Smooth muscle cell of the brain vasculature (primary cell): ENCODE measurements at places on chromosomes 6 and 20.

DNA sequence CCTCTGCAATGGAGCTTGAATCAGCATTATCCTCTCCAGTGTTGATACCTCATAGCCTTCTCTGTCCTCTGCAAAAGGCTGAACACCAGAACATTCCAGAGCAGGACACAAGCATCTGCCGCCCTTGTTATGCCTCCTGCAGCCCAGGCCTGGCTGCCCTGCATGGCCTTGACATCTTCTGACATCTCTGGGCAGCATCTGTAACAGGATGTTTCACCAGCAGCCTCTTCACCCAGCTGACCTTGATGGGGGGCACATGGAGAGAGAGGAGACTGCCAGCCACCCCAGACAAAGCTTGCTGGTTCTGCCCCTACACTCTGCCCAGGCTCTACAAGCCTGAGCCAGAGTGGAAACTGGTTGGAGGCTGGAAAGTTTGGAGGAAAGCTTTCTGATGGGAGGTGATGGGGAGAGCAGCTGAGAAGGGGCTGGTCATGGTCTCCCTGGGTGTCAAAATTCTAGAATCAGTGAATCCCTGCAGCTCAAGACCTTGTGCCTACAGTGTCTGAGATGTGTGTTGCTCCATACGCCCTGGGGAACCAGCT, 145.1 kb downstream of the MRPL14 start:
- no peak for DNase-seq

- DNase-seq: no peak
Measured at GRCh38 chr6:6694825-6695624, 106.5 kb downstream of the LY86 start.

DNA sequence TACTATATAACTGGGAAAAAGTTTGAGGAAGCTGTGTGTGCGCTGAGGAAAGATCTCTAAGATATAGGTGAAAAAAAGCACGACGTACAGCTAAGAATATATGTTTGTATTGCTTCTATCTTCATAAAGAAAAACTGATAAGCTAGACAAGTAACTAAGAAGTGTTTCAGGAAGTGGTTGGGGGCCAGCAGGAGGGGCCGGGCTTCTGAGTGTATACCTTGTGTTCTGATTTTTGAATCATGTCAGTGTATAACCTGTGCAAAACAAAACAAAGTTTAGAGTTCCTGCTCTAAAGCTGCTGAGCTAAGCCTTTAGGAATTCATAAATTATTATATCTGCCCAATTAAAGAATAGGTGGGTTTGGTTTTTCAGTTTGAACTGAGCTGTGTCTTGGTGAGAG, 7.9 kb upstream of the OSER1 start:
- DNase-seq: no peak

DNA sequence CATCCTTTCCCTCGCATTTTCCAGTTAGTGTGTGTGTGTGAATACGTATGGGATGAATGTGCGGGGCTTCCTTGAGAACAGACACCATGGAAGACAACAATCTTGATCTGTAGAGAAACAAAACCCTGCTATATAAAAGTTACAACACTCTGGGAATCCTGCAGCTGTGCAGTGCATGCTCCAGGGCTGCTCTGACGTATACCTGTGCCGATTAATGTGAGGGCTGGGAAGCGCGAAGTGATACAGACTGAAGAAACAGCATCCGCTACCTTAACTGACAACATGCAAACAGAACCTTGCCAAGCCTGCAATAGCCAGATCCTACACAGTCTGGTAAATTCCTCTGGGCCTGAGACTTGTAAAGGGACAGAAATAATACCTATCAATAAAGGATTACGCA, 31.6 kb upstream of the MTRF1L start:
- DNase-seq: no peak

DNA sequence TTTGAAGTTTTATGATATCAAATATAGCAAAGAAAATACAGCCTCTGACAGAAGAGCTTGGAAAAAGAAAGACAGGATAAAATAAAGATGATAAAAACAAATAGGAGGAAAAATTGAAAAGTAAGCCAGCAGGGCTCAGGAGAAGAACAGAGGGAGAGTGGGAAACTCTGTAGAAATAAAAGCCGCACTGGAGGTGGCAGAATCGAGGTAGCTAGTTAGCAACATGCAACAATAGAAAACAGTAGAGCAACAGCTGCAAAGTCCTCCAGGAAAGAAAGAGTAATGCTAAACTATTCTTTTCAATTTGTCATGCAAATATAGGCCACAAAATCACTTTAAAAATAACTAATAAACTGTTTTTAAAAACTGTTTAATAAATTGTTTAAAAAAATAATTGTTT, 28.8 kb downstream of the HBS1L start:
- DNase-seq: no peak

GRCh38 chr20:32451682-32452461, 93.7 kb downstream of the ASXL1 start:
- DNase-seq: no peak

GRCh38 chr20:21105429-21106170, 558 bp downstream of the LINC00237 start:
- DNase-seq: no peak

DNA sequence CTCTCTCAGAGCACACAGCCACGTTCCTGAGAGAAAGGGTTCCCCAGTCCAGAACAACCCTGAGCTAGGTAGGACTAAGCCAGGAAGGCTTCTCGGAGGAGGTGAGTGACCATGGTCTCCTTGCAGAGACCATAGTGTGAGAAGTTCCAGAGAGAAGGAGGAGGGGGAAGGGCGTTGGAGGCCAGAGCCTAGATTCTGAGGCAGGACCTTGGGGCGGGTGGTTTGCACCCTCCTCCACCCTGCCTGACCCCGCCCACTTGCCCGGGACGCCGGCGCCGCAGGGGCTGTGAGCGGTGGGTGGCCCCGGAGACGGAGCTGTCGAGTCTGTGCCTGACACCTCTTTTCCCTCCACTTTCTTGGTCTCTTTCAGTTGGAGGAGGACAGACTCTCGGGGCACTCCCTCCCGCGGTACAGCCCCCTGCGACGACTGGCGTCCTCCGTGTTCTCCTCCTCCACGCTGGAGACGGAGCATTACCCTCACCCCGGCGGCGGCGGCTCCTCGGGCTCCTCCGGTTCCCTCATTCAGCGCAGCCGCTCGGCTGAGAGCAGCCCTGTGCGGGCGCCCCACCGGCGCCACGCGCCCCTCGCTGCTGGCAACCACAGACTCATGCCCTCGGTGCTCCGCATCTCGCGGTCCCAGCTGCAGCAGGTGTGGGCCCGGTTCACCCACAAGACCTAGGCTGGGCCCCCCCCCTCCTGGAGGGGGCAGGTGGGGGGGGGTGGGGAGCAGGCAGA, 26.2 kb downstream of the TTBK1 start:
- no peak for DNase-seq

- DNase-seq: no peak
Measured at GRCh38 chr6:29678114-29678513, 2.8 kb downstream of the ZFP57 start.

DNA sequence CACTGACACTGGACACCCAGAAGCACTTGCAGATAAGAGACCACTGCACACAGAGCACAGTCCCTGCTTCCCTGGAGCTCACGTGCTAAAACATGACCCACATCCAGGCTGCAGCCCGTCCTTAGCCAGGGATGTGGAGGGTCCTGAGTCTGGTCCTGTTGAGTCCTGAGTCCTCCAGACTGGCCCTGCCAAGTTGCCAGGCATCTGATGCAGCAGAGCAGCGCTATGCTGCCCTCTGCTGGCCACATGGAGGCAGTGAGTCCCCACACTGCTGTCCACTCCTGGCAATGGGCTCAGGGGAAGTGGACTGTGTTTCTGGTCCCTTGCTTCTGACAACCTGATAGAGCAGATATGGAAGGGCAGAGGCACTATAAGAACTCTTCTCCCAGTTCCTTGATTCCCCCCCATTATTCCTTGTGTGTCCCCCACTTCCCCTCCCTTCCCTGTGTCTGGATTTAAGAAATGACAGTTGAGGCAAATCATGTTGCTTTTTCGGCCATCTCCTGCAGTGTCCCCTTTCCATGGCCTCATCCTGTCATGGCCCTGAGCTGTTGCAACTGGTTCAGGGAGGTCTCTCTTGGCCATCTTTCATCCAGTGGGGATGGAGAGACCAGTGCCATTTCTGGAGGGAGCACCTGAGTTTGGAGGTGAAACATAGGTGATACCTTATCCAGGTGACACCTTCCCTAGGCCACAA, 86.0 kb downstream of the DHX35 start:
- DNase-seq: peak; percentile 47

DNA sequence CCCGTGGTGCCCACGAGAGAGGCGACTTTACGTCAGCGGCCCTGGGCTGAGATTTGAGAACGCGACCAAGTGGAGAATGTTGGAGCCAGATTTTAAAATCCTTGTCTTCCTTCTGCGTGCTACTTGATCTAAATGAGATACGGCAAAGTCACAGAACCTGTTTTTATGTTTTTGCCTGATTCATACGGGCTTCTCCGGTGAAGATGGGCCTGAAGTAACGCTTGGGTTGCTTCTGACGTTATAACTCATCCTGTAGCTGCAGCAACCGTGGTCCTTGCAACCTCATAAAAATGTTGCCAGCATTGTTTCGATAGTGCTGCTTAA, 462 bp upstream of the SLC35B3 start:
- DNase-seq: peak; percentile 1

GRCh38 chr20:11993886-11994461, 76.3 kb downstream of the BTBD3 start:
- DNase-seq: no peak

DNA sequence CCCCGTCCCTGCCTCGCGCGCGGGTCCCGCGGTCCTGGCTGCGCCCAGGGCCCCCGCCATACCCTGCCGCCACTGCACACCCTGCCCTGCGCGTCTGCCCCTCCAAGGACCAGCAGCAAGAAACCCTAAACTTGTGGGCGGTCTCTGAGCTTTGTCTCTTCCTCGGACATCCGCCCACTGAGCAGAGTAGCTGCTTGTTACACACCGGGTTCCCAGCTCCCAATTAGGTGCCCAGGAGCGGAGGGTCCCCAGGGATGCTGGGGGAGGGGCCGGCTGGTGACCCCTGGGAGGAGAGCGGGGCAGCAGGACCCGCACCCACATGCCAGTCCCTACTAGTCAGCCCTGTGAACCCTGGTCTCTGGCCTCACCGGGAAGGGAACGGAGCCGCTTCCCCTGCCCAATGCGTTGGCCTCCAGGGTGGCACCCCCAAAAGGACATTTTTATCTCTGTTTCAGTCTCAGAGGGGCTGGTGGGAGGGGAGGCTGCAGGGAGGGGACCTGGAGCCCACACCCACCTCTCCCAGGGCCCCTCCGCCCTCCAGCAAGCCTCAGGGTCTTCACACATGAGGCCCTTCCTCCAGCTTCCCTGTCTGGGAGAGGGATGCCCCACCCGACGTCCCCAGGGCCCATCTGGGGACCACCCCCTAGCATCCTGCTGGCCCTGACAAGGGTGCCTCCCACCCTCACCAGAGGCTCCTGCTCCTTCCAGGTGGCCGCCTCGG, 10.5 kb downstream of the STMN3 start:
- no peak for DNase-seq

DNA sequence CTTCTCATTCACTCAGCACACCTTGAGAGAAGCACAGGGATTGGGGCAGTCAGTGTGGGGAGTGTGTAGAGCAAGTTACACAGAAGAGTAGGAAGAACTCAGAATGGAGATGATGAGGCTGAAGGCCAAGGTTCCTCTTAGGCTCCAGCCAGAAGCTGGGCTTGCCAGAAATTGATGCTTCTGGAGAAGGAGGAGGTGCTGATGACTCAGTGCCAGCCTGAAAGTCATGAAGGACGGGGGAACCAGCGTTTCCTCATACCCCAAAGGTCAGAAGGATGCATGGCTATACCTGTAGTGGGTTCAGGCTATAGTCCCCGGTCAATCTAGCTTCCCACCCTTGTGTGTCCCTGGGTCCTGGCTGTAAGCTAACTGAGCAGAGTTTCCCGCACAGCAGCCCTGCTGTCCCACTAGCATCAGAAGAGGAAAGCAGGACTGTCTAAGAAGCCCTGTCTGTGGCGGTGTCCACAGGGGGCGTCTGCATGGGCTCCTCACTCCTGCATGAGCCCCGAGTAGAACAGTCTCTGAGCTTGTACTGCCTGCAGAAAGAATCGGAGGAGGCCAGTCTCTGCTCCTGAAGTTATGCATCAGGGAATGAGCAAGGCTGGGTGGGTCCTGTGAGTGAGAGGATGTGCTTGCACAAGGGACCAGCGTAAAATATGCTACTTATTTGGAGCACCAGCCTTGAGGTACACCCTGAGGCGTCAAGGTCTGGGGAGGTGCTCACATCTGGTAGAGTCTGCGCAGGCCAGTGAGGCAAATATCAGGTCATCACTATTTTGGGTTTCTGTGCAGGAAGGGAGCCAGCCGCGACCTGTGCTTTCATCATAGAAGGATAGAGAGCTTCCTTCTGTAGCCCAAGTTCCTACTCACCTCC, 148.5 kb downstream of the MRPL14 start:
- DNase-seq: no peak

- no peak for DNase-seq
Measured at GRCh38 chr6:163197839-163198238, 216.7 kb upstream of the QKI start.

DNA sequence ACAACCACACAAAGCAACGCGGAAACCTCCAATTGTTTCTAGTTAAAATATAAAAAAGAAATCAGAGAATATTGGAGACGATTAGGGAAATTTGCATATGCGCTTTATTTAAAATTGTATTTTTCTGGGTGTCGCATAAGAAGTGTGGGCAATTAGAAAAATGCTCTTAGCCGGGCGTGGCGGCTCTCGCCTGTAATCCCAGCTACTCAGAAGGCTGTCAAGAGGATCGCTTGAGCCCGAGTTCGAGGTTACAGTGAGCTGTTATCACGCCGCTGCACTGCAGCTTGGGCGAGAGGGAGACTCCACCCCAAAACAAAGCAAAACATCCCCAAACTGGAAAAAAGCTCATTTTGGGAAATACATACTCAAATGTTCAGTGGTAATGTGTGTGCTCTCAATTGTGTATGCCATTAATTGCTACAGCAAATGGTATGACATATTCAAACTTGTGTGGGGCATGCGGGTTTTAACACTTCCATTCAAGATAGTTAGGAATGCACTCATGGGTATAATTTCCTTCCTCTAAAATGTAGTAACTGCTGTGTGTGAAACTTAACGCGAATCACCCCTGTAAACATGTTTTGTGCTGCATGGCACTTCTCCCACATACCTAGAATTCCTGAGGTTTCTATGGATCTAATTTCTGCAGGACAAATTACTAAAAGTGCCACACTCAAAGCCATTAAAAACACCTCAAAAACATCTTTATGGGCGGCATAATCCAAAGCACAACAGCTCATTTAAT, 54.7 kb upstream of the HFE start:
- DNase-seq: no peak

DNA sequence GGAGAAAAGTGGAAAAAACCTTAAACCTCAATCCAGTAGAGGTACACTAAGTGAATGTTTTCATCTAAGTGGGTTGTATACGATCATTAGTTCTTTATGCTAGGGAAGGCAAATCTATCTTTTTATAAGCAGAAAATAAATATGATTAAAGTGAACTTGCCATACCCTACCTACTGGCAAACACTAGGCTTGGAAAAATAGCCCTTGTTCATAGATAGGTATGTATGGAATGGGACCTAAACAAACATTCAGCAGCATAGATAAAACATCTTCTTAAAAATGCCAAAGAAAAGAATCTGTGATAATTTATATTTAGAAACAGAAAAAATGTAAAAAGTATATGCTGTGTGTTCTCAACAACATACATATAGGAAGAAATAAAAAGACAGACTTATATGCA, 18.8 kb downstream of the REV3L start:
- DNase-seq: no peak

GRCh38 chr6:39956936-39957335, 22.7 kb upstream of the MOCS1 start:
- DNase-seq: no peak

- no peak for DNase-seq
Measured at GRCh38 chr20:454951-455350, 7.4 kb downstream of the TBC1D20 start.
